ENCODE measurements at places on chromosomes 5 and 9.

GRCh38 chr5:95191330-95191729 is 93.6 kb downstream of the MCTP1 start:
- DNase-seq = no peak

DNA sequence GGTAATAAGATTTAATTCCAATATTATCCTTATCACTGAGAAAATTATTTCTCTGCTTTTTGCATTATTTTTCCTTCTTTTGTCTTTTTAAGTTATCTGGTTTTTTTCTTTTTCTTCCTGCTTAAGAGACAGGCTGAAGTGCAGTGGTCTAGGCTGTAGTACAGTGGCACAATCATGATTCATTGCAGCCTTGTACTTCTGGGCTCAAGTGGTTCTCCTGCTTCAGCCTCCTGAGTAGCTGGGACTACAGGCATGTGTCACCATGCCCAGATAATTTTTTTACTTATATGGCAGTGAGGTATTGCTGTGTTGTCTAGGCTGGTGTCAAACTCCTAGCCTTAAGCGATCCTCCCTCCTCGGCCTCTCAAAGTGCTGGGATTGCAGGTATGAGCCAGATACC is 93.9 kb downstream of the SLC44A1 start:
- no peak for DNase-seq

- no peak for DNase-seq
Observed at GRCh38 chr5:122730037-122730436, 44.8 kb upstream of the SNX2 start.

DNA sequence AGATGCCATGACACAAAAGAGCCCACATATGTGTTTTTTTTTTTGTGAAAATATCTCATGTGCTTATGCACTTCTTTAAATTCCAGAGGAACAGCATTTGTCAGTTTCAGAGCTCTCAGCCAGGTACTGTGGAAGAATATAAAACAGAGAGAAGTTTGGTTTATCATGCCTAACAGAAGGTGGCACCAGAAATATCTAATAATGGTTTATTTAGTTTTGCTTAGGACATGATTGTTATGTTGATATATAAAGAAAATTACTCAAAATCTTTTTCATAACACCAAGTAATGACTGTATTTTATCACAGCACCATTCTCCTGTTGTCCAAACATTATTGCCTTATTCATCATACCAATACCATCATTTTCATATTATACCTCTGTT is 455.6 kb upstream of the ACTBL2 start:
- no peak for DNase-seq

DNA sequence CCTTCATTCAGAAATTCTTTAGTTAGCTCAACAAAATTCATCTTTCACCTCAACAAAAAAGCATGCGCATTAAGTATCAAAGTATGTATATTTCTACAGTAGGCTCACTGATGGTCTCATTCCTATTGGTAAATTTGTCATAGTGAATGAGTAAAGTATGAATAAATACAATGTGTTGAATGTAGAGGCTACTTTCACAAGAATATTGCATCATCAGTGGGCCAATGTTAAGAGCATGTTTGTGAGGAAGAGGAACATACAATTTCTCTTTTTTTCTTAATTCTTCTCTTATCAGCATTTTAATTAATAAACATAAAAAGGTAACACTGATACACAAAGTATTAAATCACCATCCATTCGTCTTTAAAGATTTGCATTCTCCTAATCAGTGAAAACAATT is 505.1 kb downstream of the CETN3 start:
- no peak for DNase-seq

GRCh38 chr5:132641841-132642240 is 16.1 kb upstream of the IL13 start:
- DNase-seq = no peak

DNA sequence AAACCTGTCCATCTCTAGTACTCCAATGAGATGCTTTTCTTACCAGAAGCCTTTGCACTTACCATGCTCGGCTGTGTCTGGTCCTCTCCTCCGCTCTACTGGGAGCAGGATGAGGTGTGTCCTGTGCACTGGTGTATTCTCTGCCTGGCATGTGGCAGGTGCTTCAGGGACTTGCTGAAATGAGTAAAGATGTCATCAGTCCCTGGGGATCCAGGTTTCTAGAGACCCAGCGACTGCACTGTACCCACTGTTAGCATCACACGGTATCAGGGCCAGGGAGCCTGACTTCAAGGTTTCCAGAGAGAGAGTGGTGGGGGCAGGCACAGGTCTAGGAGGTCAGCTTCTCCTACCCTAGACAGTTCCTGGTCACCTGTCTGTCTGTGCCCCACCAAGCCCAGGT is 10.5 kb downstream of the PTTG1 start:
- DNase-seq = no peak

- no peak for DNase-seq
Observed at GRCh38 chr9:27766073-27766835, 193.0 kb upstream of the C9orf72 start.

DNA sequence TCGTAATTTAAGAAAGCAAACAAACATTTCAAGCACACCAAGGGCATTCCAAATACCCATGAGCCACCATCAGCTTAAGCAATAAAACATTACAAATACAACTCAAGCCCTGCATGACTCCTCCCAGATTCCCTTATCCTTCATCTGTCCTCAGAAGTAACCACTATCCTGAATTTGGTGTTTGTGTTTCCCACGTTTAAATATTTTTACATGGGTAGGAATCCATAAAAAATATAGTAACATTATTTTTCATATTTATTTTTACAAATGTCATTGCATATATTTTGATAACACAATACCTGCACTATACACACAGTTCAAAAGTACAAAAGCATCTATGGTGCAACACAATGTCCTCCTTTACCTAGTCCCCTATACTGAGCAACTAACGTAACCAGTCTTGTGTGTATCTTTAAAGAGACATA is 6.4 kb downstream of the PRKAA1 start:
- no peak for DNase-seq

GRCh38 chr5:64347309-64347708 is 158.5 kb upstream of the RGS7BP start:
- no peak for DNase-seq

DNA sequence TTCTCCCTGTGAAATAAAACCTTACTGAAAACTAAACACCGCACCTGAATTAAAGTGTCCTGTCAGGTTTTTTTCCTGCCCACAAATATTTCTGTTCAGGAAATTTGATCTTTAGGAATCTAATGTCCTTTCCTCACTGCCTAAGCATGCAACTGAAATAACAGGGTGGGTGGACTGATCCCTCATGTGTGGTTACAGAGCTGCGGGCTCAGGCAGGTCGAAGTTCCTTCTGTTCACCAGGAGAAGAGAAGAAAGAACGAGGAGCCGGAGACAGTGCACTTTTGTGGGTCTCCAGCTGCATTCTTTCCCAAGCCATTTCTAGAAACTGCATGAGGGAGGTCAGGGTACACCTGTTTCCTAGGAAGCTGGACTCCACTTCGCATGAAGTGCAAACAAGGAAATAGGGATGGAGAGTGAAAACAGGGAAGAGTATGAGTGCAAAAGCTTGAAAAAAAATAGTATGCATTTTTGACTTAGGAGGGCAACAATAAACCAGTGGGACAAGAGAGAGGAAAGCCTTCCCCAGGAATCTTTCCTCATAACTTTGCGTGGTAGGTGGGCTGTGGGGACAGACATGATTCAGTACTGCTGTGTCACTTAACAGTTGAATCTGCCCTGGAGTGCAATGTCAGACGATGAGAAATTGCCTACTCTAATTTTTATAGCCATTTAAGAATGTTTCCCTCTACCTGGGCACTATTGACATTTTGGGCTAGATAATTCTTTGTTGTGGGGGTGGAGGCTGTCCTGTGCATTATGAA is 60.3 kb downstream of the GCNT1 start:
- DNase-seq = no peak

DNA sequence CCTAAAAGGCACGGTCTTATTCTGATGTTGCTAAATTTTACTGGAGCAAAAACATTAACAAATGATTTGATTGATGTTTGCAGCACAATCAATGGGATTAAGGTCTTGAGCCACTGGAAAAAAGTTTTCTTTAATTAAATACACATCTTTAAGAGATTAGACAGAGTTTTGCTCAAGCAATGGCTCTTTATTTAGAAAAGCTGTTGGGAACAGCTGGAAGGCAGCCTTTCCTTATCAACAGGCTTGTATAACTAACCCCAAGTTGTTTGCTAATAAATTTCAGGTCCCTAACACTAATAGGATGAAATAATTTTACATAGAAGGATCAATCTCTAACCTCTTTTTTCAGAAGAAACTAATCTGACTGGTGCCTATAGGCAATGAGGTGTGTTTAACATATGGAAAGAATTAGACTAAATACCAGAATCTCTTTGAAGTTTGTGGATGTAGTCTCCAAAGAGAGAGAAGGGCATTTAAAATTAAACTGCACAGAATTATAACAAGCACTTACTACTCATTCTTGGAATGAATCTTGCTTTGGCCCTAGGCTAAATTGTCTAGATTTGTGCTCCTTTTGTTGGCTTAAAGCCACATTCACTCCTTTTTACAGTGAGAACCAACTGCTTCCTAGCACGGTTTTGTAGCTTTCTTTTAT is 67.3 kb upstream of the TNFAIP8 start:
- DNase-seq = no peak

DNA sequence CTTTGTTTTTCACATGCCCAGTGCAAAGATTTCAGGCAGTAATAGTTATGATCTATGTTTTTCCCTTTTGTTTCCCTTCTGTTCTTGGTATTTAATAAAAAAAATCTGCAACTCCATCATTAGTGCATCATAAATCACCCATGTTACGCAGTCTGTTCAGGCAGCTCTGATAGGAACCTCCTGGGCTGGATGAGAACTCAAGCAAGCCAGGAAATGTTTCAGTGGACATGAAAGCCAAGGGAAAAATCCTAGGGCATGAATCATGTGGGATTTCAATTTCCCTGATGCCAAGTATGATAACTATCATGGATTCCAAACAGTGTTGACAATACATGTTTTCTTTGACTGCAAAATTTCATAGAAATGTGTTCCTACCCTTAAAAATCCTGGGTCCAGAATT is 119.7 kb upstream of the TARS1 start:
- no peak for DNase-seq

- DNase-seq = no peak
Observed at GRCh38 chr9:35930989-35931388, 21.7 kb downstream of the SPAAR start.

DNA sequence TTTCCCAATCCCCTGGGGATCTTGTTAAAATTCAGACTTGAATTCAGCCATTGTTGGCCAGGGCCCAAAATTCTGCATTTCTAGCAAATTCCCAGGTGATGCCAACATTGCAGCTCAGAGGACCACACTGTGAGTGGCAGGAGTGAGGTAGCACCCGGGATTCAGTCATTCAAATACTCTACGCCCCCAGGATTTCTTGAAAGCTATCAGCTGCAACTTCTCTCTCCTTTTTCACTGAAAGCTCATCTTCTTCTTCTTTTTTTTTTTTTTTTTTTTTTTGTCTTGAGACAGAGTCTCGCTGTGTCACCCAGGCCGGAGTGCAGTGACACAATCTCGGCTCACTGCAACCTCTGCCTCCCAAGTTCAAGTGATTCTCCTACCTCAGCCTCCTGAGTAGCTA is 19.3 kb upstream of the ANKH start:
- DNase-seq = no peak

- DNase-seq = no peak
Observed at GRCh38 chr9:91905991-91906469, 44.0 kb downstream of the ROR2 start.

Measured in anterior cingulate cortex (tissue), 58 donors.